H1 (cell line): ENCODE measurements at places on chromosomes 3 and 15.

DNA sequence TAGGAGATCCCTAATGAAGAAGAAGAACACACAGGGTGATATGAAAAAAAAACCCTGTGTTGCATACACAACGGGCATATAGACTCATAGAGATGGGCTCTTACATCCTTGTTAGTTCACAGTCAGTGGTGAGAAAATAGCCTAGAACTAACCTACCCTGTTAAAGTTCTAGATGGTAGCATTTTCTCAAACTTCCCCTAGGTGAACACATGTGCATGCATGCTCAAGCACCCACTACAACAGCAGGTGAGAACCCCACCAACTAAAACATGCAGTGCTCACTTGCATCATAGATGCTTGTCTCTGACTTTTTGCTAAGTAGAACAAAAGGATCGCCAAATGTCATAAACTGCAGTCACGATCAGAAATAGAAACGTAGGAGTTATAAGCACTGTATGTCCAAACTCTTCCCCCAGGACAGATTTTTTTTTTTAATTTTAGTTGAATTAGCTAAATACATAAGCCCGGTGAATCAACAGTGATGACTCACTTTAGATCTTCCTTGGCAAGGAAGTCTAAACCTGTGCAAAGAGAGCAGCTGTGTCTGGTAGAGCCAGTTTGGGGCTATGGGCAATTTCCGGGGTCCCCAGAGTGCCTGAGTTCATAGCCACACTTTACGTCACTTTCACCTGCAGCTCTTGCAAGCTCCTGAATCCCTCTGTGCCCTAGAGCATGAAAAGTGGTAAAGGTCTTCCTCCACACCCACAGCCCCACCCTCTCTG, 96.2 kb upstream of the SEMA6D start:
- DNase-seq, result no peak

GRCh38 chr15:40115670-40116093, 7.0 kb upstream of the BMF start:
- no peak for DNase-seq

DNA sequence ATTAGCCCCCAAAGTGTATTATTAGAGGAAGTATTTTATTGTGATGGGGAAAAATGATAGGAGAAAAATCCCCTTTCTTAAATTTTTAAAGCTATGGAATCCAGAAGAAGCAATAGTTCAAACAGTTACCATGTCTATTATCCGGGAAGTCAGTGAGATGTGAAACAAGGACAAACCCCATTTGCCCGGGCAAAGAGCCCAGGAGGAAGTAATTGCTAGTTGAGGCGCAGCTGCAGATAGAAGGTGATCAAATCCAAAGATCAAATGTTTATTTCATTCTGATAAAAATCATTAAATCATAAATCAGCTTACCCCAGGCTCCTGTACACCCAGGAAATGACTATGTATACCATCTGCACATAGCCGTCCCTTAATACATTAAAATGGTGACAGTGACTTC, 204.0 kb upstream of the CRBN start:
- DNase-seq, result no peak

GRCh38 chr15:72021604-72022003, 96.3 kb downstream of the MYO9A start:
- DNase-seq, result no peak

- DNase-seq, result no peak
Observed at GRCh38 chr3:129695230-129695629, 88.8 kb upstream of the PLXND1 start.

GRCh38 chr3:7307410-7307809, 446.5 kb downstream of the GRM7 start:
- DNase-seq, result no peak

DNA sequence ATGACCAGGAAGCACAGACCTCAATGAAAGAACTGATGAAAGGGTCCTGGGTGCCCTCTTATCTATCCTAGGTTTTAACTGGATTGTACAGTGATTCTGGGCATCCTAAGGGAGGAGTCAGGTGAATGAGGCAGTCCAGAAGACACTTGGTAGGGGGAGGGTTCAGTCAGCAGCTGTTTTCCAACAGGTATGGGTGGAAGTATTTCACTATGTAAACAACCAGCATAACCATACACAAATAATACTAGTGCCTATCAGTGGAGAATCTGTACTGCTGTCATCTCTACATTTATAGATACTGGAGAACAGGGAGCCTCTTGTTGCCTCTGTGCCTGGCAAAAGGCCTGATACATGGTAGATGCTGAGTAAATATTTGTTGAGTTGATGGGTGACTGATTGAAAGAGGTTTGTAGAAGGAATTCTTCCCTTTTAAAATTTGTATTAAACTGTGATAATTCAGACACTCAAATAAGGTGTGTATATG, 328.5 kb downstream of the RBMS3 start:
- no peak for DNase-seq

GRCh38 chr15:85832394-85832793, 37.7 kb upstream of the KLHL25 start:
- no peak for DNase-seq

- no peak for DNase-seq
Observed at GRCh38 chr3:172355836-172356235, 92.4 kb downstream of the GHSR start.

DNA sequence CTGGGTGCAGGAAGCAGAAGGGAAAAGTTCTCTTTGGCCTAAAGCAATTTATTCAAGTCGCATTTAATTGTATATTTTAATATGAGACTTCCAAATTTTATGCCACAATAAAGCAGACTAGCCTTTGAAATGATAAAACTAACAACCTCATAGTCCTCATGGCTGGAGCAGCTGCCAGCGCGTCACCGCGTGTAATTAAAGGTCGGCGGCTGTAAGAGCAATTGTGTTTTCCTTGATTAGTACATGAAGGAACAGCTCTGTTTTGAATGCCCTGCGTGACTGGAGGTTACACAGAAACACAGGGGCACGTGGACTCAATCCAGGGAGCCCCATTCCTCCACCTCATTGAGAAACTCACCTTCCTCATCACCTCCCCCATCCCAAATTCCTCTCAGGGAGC, 10.1 kb upstream of the LRRC15 start:
- no peak for DNase-seq

DNA sequence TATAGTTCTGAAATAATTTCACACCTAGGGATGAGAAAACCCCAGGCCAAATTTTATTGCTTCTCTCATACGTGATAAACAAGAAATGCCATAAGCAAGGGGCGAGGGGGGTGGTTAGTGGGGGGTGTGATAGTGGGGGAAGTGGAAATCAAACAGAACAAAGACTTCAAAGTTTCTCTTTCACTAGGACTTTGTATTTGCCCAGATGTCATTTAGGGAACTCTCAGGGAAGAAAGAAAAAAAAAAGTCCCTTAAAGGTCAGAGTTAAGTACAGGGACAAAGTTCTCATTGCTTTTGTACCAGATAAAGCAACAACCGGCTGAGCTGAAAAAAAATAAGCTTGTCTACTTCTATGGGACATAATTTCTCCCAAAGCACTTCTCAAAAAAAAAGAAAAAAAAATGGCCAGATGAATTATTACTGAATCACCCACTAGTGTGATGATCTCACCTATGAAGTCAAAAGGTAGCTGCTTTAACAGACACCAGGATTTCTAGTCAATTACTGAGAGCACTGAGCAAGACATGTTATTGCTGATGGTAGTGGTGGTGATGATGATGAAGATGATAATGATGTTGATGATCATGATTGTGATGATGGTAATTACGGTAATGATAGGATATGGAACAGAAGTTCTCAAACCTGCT, 56.2 kb downstream of the FHIT start:
- no peak for DNase-seq

GRCh38 chr15:54675241-54675640, 521.5 kb downstream of the RSL24D1 start:
- DNase-seq, result no peak
